ENCODE measurements at places on chromosomes 6 and 20. TPM values are rescaled to one million over a fixed set of nuclear protein-coding genes. Genes with fewer than 3 reads are reported as not detected.

GRCh38 chr6:112879920-112880413, 532.8 kb downstream of the RFPL4B start:
- H3K27ac ChIP-seq: no peak overlapping the region
- no peaks in the 10 kb centered on the region for H3K36me3 ChIP-seq
- H3K4me1 ChIP-seq: peaks cover 66% of the 10 kb centered on the region
- no peaks in the 10 kb centered on the region for H3K27me3 ChIP-seq
- DNase-seq: no peak

The GSTA2 gene
- not detected for total RNA-seq

GRCh38 chr20:37984018-37984785, 49.1 kb downstream of the TTI1 start:
- no peaks in the 10 kb centered on the region for H3K4me1 ChIP-seq
- DNase-seq: no peak
- no peak overlapping the region for H3K4me3 ChIP-seq

The MARCKS gene
- 162 TPM for total RNA-seq

DNA sequence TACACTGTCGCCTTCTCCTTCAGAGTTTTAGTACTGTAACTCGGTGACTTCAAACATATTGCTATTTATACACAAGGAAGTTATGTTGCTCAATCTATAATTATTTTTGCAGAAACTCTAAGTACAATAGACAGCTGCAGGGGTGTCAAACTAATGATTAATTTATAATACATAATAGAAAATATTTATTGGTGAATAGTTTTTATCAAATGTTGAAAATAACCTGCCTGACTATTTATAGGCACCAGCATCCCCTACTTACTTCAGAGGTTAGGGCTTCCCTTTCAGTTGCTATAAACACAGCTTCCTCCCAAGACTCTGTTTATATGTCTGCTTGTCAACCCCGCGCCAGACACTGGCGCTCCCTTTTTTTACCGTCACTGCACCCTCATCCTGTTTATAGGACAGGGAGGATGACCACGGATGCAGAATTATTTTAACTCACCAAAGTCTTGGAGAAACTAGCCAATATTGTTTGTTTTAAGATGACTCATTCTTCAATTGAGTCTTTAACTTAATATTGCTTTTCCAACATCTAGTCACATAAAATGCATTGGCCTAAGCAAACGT, 225.0 kb downstream of the ALDH8A1 start:
- no peaks in the 10 kb centered on the region for H3K27me3 ChIP-seq
- DNase-seq: peak; percentile 52
- H3K4me1 ChIP-seq: peaks cover 65% of the 10 kb centered on the region
- H3K4me3 ChIP-seq: no peak overlapping the region

GRCh38 chr6:134119486-134119885, 67.1 kb upstream of the SLC2A12 start:
- peaks cover 17% of the 10 kb centered on the region for H3K4me1 ChIP-seq
- H3K27ac ChIP-seq: no peak overlapping the region
- no peaks in the 10 kb centered on the region for H3K36me3 ChIP-seq
- H3K4me3 ChIP-seq: no peak overlapping the region
- peaks cover 2% of the 10 kb centered on the region for H3K27me3 ChIP-seq

DNA sequence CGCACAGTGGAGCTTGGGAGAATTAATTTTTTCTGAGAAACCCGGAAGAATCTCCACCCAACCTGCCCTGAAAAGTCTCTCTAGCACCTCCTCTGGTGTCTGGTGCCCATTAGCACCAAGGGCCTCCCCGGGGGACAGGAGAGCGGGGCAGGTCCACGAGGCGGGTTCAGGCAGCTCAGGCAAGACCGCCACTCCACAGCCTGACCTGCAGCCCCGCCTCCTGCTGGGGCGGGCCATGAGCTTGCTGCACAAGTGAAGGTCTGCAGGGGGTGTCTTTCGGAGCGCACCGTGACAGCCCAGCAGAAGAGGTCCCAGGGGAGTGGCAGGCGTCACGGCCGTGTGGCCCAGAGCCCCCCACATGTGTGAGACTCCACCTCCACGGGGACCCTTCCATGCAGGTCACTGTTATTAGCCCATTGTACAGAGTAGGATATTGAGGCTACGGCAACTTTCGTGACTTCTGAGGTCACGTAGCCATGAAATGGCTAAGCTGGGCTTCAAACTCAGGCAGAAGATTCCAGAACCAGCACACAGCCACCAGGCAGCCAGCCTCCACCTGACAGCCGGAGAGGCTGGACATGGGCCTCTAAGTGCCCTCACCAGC, 63.9 kb upstream of the SLCO4A1 start:
- H3K27ac ChIP-seq: no peak overlapping the region
- peaks cover 39% of the 10 kb centered on the region for H3K27me3 ChIP-seq
- H3K36me3 ChIP-seq: no peaks in the 10 kb centered on the region
- H3K4me1 ChIP-seq: no peaks in the 10 kb centered on the region
- no peak overlapping the region for H3K4me3 ChIP-seq

GRCh38 chr6:144087789-144088426, 7.5 kb downstream of the SF3B5 start:
- no peaks in the 10 kb centered on the region for H3K36me3 ChIP-seq
- peak overlapping the region; percentile 59 for H3K27ac ChIP-seq
- H3K4me1 ChIP-seq: peaks cover 12% of the 10 kb centered on the region

DNA sequence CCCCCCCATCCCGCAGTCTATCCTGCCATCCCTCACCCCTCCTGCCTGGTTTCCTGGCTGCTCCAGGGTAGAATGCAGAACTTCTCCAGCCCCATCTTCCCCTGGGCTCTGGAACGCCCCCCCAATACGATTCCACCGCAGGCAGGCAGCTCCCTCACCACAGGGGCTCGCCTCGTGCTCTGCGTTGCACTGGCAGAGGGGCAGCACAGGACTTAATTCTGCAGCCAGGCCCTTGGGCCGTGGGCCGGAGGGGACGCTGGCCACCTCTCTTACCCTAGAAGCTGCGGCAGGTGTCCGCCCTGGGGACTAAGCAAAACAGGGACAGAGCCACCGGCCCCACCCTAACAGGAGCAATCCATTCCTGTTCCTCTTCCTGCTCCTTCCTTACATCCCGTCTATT, 263.9 kb downstream of the CDH4 start:
- H3K27ac ChIP-seq: no peak overlapping the region
- peak overlapping the region; percentile 38 for H3K4me3 ChIP-seq
- H3K4me1 ChIP-seq: peaks cover 18% of the 10 kb centered on the region

The HCK gene
- total RNA-seq: not detected

DNA sequence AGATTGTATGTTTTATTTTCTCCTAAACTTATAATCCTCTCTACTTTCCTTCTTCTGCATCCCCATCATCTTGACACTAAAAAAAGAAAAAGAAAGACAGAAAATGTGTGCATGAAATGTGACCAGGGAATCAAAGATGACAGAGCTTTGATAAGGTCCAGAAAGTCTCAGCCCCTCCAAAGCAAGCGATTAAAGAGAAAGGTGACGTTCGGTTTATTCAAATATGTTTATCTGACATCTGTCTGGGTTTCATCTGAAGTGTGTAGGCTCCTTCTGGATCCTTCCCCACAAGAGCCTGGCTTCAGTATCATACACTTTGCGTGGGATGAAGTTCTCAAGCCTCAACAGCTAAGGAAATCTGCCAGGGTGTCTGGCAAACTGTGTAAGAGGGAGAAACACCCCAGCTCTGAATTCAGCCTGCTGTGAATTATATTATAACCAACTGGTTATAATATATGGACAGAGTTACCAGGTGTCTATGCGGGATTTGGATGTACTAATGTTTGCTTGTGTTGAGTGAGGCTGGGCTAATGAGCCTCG, 263.0 kb downstream of the ZNF217 start:
- 0 out of 2 replicates have a peak, but pooled peaks cover 7% of the 10 kb centered on the region for H3K36me3 ChIP-seq
- peaks cover 12% of the 10 kb centered on the region for H3K4me1 ChIP-seq
- no peak for DNase-seq
- no peak overlapping the region for H3K27ac ChIP-seq

The APOM gene
- 2.5 TPM for total RNA-seq

DNA sequence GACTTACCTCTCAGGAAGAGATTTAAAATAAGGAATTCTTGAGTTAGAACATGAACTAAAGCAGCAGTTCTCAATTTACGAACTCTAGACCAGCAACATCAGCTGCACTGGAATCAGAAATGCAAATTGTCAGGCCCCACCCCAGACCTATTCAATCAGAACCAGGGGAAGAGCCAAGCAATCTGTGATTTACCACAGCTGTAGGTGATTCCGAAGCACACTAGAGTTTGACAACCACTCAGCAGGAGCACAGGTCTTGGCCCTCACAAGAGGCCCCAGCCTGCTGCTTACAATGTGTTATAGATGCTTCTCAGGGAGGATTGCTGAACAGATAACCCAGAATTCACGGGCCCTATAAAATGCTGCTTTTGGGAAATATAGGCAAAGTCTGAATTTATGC, 279.2 kb downstream of the PTPRK start:
- no peak overlapping the region for H3K4me3 ChIP-seq
- H3K27me3 ChIP-seq: peaks cover 2% of the 10 kb centered on the region
- no peak for DNase-seq
- H3K4me1 ChIP-seq: peaks cover 31% of the 10 kb centered on the region
- peaks cover 10% of the 10 kb centered on the region for H3K36me3 ChIP-seq

The NINL gene
- total RNA-seq: 2.2 TPM

The CDH22 gene
- total RNA-seq: not detected

DNA sequence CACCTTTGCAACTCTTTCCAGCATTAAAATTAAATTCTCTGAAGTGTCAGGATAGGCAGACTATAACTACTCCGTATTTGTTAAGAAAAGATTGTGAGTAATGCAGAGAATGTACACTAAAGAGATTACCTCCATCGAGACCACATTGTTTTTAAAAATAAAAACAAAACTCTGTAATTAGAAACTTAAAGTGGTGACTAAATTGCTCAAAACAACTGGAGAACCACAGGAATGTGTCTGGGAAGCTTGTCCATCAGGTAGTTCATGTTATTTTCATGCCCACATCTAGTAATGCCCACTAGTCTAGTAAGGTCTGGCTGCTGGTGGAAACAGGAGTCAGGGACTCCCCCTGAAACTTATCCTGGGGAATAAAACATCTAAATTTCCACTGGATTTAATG, 103.0 kb upstream of the FOXQ1 start:
- no peaks in the 10 kb centered on the region for H3K27me3 ChIP-seq
- H3K36me3 ChIP-seq: no peaks in the 10 kb centered on the region
- no peak overlapping the region for H3K27ac ChIP-seq
- H3K4me3 ChIP-seq: no peak overlapping the region

DNA sequence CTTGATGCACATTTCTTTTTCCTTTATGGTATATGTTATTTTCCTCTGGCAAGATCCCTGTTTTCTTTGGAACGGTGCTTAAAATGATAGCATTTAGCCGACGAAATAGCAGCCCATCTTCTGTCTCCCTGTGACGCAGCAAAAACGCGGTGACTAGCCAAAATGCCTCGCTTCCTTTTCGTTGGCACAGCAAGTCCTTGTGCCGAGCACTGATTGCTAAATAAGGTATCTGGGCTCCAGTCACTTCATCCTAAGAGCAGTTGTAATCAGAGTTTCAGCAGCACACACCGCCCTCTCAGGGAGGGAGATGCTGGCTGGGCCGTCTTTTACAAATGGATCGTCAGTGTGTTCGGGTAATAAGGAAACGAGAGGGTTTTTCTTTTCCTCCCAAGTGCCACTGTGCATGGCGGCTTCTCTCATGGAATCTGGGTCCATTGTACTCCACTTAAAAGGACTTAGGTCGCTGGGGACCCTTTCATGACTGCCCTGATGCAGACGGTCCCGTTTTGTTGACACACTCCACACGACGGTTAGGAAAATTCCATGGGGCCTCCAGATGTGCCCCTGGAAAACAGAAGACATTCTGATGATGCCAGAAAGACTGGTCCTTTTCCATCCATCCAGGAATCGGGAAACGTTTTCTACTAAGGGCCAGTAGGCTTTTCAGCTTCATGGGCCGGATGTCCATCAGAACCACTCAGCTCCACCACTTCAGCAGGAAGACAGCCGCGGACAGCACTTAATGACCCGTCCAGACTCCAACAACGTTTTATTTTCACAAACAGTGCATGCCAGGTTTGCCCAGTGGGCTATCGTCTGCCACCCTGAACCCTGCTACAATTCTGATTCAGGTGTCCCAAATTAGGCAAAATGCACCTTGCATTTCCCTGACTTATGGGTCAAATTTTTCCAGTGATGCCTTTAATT, 185.5 kb downstream of the CDH4 start:
- H3K36me3 ChIP-seq: peaks cover 4% of the 10 kb centered on the region
- peaks cover 26% of the 10 kb centered on the region for H3K4me1 ChIP-seq
- no peak for DNase-seq
- peaks cover 4% of the 10 kb centered on the region for H3K27me3 ChIP-seq
- no peak overlapping the region for H3K4me3 ChIP-seq
- H3K27ac ChIP-seq: no peak overlapping the region

The TRAPPC3L gene
- total RNA-seq: 0.18 TPM

GRCh38 chr6:2118136-2118535, 127.3 kb downstream of the GMDS start:
- H3K36me3 ChIP-seq: no peaks in the 10 kb centered on the region
- no peak for DNase-seq
- no peak overlapping the region for H3K27ac ChIP-seq
- H3K4me1 ChIP-seq: peaks cover 6% of the 10 kb centered on the region
- no peak overlapping the region for H3K4me3 ChIP-seq

DNA sequence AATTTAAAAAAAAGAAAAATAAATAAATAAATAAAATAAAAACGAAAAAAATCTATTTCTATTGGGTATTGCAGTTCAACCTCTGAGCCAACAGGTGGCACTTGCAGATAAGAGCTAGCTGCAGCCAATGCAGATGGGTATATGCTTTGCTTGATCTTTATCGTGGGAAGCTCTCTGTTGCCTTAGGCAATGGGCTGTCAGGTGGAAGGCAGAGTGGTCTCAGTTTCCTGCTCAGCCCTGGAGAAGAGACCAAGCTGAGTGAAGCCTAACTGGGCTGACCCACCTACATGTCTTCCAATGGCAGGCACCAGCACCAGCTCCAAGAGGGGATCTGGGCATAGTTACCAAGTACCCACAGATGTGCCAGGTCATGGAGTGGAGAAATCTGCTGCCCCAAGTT, 95.0 kb downstream of the AK9 start:
- H3K4me1 ChIP-seq: no peaks in the 10 kb centered on the region
- H3K27me3 ChIP-seq: no peaks in the 10 kb centered on the region
- H3K27ac ChIP-seq: no peak overlapping the region
- peak; percentile 37 for DNase-seq
- no peaks in the 10 kb centered on the region for H3K36me3 ChIP-seq

- no peak overlapping the region for H3K27ac ChIP-seq
- H3K27me3 ChIP-seq: peaks cover 2% of the 10 kb centered on the region
- no peak overlapping the region for H3K4me3 ChIP-seq
- no peak for DNase-seq
These were observed 183.4 kb downstream of the WDR27 start for GRCh38 chr6:169518451-169518850.

Data from HFFc6 (cell line).